ENCODE measurements at places on chromosomes 16 and 17.
A peak's percentile ranks its signal among the peaks of the same experiment; 100 is the strongest.

- DNase-seq = no peak
These were observed 729 bp downstream of the DDX28 start for GRCh38 chr16:68022278-68022727.

- DNase-seq = no peak
These were observed 11.8 kb upstream of the SMPD3 start for GRCh38 chr16:68460067-68460466.

- DNase-seq = no peak
These were observed 49.3 kb upstream of the CDR2 start for GRCh38 chr16:22423716-22424115.

- no peak for DNase-seq
These were observed 8.4 kb downstream of the P3H4 start for GRCh38 chr17:41803049-41804020.

- peak; percentile 16 for DNase-seq
These were observed 49.9 kb downstream of the NLRC5 start for GRCh38 chr16:57039148-57039812.

DNA sequence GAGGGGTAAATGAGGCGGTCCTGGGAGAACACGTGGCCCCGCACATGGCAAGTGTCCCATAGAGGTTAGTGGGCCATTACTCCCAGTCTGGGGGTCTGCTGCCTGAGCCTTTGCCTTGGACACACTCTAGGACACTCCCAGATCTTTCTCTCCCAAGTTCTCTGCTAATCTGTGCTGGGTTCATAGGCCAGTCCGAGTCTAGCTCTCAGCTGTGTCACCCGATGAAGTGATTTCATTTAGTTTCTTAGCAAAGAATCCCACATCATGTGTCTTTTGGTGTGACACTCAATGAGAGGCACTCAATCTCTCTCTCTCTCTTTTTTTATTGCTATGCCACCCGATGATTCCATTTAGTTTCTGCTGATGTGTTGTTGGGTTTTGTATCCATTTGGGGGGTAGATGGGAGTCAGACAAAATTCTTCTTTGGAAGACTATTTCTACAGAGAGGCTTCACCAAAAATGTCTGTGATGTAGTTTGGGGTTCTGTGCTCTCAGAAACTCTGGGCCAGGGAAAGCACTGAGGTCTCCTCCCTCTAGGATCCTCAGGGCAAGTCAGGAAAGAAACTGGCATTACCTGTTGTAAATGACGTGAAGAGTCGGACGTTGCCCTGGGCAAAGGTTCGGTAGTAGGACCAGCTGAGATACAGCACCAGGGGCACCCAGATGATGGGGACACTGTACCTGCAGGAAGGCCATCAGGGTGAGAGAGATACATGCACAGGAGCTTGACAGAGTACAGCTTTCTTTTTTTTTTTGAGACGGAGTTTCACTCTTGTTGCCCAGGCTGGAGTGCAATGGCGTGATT lies 25.2 kb upstream of the MLKL start:
- no peak for DNase-seq

DNA sequence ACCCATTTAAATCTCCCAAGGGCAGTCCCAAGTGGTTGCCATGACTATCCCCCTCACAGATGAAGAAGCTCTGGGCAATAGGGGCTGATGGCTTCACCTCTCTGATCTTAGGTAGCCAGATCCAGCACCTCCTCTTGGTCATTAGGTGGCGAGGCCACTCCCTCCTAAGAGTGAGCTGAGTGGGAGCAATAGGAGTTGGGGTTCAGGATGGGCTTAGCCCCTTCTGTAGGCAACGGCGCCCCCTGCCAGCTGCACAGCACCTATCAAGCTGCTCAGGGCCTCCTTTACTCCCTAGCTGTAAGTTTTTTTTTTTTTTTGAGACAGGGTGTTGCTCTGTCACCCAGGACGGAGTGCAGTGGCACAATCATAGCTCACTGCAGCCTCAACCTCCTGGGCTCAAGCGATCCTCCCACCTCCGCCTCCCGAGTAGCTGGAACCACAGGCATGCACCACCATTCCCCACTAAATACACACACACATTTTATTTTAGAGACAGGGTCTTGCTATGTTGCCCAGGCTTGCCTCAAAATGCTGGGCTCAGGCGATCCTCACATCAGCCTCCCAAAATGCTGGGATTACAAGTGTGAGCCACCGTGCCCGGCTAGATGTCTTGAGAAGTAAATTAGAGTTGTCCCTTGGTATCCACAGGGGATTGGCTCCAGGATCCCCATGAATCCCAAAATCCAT lies 3.5 kb upstream of the RRAD start:
- no peak for DNase-seq

DNA sequence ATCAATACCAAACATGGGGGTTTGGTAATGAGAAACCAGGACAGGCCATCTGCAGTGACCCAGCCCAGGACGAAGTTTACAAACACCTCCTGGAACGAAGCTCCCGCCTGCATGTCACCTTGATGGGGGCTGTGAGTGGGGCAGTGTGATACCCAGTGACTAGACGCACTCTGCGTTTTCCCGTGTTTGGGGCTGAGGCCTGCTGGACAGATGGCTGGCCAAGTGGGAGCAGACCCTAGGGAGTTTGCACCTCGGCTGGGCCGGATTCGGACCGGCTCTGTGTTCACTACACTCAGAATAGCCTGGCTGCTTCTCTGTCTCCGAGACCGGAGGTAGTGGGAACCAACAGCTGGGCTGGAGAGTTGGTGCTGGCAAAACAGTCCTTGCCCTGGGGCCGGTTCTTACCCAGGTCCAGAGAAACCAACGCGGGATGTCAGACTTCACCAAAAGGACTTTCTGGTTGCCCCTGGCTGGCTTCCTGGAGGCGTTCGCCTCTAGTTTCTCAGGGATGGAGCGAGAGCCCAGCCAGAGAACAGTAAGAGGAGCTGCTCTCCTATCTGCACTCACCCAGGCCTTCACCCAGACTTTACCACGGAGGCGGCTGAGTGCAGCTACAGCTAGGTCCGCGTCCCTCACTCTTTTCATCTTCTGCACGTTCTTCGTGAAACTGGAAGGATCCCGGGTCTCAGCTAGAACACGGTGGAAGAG lies 20.4 kb downstream of the CARHSP1 start:
- DNase-seq = no peak

DNA sequence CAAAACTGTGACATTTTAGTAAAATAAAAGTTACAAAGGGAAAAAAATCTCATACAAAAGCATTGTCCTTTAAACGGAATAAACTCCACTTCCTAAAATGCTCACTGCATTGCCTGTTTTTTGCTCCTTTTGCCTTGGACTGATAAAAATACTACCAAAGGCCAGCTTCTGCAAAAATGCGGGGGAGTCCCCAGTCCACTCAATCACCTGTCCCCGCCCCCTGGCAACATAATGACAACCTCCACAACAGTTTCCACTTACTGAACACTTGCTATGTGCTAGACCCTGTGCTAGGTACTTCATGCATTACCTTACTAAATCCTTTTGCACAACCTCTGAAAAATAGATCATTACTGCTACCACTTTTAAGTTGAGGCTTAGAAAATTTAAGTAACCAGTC lies 172.7 kb upstream of the CCL2 start:
- DNase-seq = no peak

GRCh38 chr16:2233046-2233775 lies 3.0 kb upstream of the DNASE1L2 start:
- no peak for DNase-seq

DNA sequence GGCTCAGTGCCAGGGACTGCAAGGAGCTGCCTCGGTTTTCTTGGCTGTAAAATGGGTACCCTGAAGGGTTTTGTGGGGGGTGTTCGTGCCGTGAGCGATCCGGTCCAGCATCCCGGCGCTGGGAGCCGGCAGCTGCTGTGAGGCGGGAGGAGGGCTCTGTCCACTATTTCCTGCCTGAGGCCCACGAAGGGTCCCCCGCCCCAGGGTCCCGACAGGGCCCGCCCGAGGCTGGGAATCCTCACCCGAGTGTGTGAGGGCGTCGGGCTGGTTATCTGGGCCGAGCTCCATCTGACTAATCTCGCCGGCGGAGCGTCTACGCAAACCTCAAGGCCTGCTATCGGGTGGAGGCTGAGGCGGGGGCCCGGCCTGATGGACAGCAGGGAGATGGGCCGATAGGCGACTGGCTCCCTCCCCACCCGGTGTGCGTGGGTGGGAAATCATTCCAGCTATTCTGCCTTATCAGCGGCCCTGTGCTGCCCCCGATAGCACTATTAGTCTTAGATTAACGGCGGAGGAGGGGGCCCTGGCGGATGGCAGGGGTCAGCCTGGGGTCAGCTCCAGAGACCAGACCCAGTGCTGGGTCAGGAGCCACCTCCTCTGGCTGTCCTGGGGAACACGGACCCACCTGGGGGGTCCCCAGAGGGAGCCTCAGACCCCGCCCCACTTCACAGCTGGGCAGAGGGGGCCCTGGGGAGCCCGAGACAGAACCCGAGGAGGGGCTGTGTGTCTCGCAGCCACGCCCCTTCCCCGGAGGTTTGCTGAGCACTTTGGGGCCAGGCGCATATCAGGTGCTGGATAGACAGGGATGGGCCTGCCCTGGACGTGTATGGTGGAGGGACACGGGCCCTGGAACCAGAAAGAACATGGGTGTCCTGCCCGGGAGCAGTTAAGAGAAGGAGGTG lies 44.7 kb downstream of the ZFPM1 start:
- no peak for DNase-seq

All from eye (tissue), 1 donor.